BJ (cell line): ENCODE measurements at places on chromosomes 3 and 15.

GRCh38 chr3:63514678-63515077, 137.8 kb upstream of the SNTN start:
- DNase-seq: no peak

- no peak for DNase-seq
Measured at GRCh38 chr15:67505675-67506572, 15.0 kb upstream of the C15orf61 start.

DNA sequence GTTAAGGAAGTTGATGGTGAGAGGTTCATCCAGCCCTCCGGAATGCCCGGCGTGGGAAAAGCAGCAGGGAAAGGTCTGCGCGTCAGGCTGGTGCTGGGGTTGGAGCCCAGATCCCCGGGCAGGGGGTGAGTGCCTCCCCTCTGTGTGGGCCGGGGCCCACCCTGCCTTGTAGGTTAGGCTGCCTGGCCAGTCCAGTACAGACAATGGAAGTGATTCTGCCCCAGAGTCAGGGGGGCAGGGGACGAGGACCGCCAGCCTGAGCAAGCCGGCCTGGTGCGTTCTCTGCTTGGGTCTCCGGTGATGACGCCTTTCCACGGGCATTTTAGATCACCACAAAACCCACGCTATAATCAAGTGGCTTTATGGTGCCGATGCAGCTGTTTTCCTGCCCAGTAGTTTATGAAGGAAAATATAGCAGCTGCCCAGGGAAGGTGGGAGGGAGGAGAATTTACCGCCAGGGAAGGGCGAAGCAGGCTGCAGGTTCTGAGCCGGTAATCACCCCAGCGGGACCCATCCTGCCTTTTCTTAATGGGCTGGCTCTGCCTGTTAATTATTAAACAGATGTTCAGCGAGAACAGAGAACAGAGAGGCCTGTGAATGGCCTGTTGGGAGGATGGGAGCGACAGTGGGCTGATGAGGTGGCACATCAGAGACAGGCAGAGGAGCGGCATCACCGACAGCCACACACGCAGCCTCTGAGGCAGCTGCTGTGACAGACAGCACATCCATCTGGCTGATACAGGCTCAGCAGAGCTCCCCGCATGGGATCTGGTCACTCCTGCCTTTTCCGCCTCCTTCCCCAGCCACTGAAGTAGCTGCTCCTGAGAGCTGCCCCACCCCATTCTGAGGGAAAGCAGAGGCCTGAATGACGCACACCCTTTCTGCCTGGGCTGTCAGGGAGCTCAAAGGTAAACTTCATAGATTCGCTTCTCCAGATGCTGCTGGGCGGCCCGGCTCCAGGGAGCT, 35.2 kb downstream of the BDH1 start:
- no peak for DNase-seq

DNA sequence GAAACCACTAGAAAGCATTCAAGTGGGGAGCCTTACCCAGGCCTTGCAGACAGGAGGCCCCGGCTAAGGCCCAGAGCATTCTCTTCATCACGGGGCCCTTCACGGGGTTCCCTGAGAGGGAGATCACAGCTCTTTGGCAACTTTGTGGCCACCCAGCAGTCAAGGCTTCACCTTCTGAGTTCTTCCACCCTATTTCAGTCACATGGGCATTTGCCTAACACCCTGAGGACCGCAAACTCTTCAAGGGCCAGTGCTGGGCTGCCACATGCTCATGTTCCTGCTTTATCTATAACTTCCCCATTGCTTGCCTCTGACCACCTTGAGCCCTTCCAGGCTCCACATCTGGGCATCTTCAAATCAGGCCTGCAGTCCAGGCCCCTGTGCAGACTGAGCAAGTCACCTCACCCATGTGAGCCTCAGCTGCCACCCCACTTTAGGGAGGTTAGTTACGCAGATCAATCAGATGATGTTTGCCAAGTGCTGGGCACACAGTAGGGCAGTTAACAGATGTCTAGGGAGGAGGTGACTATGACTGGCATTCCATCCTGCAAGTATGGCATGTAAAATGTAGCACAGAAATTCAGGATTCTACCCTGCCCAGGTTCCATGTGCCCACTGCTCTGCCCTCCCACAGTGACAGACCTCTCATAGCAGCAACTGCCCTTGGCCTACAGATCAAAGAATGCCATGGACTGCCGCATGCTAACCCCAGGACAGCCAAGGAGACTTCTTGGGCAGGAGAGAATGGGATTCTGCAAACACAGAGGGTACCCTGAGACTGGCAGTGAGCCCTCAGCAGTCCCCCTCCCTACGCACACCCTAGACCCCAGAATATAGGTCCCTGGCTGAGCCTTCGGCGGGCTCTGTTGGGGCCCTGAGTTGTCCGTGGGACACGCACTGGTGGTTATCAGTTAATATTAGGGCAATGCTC, 37.6 kb upstream of the ZNF710 start:
- no peak for DNase-seq

- peak; percentile 22 for DNase-seq
Measured at GRCh38 chr3:102106416-102107097, 257.2 kb downstream of the NFKBIZ start.

- no peak for DNase-seq
Measured at GRCh38 chr3:13497386-13497785, 17.3 kb downstream of the HDAC11 start.

DNA sequence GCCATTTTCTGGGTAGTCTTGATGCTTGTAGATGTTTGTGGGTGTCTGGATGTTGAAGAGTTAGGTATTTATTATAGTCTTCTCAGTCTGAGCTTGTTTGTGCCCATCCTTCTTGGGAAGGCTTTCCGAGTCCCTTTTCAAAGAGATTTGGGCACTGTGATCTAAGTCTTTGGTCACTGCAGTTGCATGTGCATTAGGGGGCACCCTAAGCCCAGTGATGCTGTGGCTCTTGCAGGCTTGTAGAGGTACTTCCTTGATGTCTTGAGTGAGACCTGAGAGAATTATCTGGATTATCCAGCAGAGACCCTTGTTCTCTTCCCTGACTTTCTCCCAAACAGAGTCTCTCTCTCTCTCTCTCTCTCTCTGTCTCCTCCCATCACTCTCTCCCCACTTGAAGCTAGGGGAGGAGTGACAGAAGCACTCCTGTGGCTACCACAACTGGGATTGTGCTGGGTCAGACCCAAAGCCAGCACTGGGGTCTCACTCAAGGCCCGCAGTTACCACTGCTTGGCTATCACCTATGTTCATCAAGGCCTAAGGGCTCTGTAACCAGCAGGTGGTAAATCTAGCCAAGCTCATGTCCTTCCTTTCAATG, 68.5 kb downstream of the TMCO5A start:
- no peak for DNase-seq

DNA sequence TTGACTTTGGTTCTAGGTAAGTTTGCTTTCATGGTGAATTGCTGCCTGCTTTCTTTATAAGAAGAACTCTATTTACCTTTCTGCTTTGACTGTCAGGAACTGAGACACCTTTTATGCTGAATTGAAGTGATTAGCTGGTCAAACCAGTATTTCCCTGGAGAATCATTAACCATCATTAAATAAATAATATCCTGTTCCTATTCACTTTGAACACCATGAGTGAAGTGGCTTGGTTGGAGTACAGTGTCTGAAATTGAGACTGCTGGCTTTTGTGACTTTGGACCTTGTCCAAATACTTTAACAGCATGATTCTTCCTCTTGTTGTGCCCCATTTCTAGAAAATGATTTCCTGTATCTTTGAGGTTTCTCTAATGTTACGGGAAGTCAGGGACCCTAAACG, 5.6 kb upstream of the TMEM62 start:
- DNase-seq: no peak

GRCh38 chr3:56800130-56800831, 1.5 kb downstream of the ARHGEF3 start:
- no peak for DNase-seq

GRCh38 chr3:34264337-34265041, 466.1 kb downstream of the PDCD6IP start:
- no peak for DNase-seq

DNA sequence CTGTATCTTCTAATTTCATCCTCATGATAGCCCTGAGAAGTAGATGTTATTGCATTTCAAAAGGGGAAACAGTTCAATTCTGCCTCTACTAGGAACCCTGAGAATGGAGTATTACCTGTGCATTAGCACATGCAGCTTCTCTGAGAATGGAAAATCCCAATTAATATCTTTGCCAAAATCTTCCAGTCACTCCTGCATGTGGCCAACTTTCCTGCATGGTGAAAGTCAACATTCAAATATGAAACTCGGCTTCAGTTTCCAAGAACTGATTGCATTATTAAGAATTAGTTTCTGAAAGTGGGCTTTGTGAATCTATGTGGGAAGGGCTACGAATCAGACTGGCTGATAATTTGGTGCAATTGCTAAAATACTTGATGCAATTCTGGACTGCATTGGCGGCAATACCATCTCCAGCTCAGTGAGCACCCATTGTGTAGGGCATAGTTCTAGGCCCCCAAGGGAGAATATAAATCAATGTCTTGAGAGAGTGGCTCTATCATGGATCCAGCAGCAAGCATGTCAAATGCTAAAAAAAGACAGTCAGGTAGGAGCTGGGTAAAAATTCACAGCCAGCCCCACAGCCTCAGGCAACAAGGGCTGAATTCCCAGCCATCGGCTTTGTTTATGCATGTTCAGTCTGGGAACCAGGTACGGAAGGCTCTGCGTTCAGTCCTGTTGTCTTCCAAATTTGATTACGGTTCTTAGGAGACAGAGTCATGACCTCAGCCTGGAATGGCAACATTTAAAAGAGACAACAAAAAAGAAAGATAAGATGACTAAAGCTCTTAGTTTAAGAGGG, 18.8 kb upstream of the BCL6 start:
- no peak for DNase-seq

GRCh38 chr3:121529308-121529707, 16.5 kb downstream of the POLQ start:
- no peak for DNase-seq

- DNase-seq: no peak
Measured at GRCh38 chr15:85383470-85384148, 3.2 kb downstream of the AKAP13 start.
